ENCODE measurements at places on chromosomes 2 and 18.

DNA sequence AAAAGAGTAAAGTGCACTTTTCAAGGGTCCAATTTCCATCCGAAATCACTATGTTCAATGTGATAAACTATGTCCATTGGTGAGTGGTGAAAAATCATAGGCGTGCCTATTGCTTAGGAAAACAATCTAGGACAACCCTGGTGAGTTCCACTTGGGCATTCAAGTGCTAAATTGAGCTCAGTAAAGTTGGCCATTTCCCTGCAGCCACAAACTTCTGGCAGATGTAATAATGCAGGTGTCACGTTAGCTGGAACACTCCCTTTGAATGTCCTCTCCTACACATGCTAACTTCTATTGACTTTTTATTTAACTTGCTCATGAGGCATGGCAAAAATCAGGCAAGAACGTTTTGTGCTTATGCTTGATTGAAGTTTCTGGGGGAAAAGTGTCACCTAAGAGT, 67.1 kb downstream of the CPS1 start:
- DNase-seq, result no peak

DNA sequence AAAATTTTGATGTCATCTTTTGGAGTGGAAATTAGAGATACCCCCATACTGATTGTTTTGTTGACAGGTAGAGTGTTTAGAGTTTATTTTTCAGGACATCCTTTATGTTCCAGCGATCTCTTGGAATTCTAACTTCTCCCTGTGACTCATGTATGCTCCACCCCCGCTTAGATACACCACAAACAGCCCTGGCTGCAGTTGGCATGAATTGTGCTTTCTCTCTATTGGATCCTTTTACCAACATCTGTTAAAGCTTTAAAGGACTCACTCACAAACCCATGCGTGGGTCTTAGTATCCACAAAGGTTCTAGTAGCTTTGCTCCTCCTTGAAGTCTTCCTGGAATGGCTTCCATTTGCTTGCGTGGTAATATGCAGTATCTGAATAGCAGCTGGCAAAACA, 409.5 kb upstream of the POU3F3 start:
- peak; percentile 30 for DNase-seq

DNA sequence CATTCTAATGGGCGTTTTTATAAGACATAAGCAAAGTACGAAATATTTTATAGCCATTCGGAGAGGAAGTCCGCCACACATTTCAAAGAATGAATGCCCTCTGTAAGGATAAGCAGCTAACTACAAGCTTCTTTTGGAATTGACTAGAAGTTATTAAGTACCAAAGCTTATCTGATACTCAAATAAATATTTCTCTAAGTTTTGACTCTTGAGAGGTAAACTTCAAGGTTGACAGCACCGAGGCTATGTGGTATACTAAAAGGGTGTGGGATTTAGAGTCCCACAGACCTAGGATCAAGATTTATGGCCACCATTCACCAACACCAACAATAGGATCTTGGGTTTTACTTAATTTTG, 48.1 kb upstream of the MSH2 start:
- DNase-seq, result no peak

DNA sequence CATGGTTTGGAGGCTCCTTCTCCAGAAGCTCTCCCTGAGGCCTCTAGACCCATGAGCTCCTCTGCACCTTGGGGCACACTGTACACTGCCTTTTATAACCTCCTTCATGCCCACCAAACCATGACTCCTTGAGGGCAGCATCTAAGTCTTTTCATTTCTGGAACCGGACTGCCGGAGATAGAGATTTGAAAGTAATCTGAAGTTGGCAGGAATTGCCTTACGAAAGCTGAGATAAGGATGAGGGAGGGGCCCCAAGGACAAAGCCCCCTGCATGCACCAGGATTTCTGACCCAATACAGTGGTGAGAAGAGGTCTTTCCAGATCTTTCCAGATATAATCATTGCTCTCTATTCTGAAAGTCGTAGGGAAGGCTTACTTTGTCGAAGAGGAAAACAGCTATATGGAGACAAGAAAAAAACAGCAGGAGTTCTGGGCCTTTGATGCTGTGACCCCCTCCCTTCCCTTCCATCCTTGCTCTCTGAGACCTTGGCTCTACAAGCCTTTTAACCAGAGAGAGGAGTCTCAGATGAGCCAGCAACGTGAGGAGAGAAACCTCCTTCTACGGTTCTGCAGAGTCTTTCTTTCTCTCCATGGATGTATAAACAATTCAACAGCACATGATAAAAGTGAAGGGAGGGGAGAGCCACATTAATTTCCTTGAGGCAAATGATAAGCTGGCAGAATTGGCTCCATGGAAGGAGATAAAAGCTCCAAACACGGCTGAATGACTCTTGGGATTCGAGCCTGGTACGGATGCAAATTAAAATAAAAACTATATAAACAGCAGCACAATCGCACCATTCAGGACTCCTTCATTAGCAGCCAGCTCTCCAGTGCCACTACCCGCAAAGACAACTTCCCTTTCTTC, 88.0 kb upstream of the RTN4 start:
- DNase-seq, result no peak

DNA sequence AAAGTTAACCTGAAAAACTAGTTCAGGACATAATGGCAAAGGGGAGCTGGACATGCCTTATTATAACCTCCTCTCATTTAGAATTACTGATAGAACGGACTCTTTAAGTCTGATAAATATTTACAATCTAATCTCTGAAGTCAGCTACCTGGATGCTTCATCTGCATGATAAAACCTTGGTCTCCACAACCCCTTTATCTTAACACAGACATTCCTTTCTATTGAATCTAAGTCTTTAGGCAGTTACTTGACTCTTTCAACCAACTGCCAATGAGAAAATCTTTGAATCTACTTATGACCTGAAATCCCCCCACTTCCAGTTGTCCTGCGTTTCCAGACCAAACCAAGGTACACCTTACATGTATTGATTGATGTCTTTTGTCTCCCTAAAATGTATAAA, 191.2 kb upstream of the LRRTM4 start:
- DNase-seq, result no peak

DNA sequence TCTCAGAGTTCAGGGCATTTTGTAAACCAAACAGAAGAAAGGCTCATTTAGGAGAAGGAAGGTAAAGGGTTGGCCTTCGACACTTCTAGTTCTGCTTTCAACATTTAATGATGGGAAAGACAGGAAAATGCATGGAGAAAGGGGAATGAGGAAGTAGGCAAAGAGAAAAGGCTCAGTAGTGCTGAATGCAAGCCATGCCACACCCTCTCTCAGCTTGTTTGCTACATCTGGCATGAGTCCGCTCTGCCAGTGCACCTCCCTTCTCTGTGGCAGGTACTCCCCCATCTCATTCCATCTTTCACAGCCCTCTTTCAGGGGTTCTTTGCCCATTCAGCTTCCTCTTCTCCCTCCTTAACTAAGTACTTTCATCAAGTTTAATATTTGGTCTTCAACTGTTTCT, 120.9 kb upstream of the ITGB6 start:
- DNase-seq, result no peak

DNA sequence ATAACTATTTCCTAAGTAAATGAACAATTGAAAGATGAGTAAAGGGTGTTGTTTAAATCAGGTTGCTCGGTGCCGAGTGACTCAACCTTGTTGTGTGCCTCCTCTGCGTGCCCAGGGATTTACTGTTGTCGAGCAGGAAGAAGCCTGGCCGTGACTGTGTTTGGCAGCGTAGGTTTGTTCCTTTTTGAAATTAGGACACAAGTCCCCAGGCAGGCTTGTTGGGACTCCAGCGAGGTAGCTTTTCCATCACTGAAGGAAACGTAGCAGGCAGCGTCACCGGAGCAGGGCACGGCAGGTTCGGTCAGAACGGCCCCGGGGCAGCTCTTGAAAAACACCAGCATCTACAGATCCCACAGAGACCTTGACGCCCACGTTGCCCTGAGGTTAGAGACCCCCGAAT, 48.6 kb downstream of the TMEM18 start:
- no peak for DNase-seq

DNA sequence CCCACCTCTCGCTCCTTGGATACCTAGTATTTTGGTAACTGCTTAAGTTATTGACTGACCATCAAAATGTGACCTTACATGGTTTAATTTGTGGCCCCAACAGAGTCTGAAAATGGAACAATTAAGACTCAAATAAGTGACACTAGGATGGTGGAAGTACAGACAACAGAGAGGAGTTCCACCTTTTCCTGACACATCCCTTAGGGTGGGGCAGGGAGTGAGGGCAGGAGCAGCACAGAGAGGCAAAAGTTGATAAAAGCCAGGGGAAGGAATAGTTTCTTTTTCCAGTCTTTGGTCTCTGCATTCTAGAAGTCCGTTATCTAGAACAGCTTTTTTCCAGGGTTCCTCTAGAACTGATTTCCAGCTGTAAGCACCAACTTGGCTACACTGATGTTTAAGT, 32.2 kb downstream of the FTCDNL1 start:
- DNase-seq, result no peak

DNA sequence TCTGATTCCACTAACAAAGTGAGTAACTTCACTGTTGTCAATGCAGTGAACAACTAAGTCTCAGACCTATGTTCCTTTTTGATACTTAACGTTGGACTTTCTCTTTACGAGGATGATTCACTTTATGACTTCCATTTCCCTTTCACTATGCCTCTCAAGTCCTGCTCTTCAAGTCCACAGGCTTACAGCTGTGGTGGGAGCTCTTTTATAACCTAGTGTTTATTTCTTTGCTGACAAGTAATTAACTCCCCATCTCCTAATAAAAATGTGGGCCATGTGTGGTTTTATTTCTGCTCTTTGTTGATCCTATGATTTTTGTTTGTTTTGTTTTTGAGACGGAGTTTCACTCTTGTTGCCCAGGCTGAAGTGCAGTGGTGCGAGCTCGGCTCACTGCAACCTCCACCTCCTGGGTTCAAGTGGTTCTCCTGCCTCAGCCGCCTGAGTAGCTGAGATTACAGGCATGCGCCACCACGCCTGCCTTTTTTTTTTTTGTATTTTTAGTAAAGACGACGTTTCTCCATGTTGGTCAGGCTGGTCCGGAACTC, 142.1 kb downstream of the USP34 start:
- no peak for DNase-seq

GRCh38 chr18:44876755-44877154, 196.1 kb downstream of the SETBP1 start:
- no peak for DNase-seq

- no peak for DNase-seq
These were observed 599.3 kb upstream of the ZEB2 start for GRCh38 chr2:145119225-145119624.

- peak; percentile 38 for DNase-seq
These were observed 64.4 kb downstream of the LONRF2 start for GRCh38 chr2:100257939-100258338.

DNA sequence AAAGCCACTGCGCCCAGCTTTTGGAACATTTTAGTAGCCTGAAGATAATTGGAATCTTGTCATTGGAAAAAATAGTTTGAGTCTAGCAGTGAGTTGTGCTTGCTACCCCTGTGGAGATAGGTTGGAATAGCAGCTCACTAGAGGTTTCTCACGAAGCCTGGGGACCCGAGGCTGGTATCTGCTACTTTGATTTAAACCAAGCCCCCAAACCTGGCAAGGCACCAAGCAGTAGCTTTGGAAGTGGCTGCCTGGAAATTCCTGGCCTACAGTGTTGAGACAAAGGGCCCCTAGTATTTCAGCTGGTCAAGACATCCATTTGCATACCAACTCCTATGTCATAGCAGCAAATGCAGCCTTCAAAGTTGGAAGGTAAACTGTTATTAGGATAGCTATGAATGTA, 42.1 kb downstream of the NOP58 start:
- DNase-seq, result no peak

GRCh38 chr2:25043241-25043867, 1.5 kb downstream of the EFR3B start:
- peak; percentile 93 for DNase-seq

DNA sequence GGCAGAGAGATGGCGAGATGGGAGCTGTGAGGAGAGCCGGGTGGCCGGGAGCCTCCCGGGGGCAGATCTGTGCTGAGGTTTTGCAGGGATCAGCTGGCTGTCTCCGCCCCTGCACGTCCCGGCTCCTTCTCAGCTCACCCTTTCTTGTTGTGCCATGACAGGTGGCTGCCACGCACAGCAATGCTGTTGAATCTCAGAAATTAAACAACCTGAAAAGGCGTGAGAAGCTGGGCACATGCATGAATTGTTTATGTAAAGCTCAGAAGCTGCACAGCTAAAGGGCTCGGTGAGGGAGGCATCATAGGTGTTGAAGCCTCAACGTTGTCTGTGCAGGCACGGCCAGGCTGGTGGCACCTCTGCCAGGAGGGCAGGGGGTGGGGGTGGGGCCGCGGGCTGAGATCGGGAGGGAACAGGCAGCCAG, 858 bp upstream of the RTP5 start:
- DNase-seq, result no peak

- DNase-seq, result no peak
These were observed 149.4 kb downstream of the SP3 start for GRCh38 chr2:173815772-173816171.

GRCh38 chr2:200397785-200398184, 91.3 kb downstream of the SPATS2L start:
- peak; percentile 77 for DNase-seq

DNA sequence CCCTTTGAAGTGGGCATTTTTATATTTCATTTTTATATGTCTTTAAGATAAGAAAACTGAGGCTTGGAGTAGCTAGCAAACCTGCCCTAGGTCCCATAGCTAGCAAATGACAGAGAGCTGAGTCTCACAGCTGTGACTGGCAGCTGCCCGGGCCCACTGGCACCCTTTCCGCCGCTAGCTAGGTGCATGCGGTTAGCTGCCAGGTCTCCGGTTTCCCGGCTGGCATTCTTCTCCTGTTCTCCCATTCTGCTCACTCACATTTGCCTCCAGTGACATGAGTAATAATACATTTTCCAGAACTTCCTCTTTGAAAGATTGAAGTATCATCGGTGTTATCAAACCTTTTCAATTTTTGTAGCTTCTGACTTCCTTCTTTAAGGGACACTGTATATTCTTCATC, 38.7 kb downstream of the MTCL1 start:
- DNase-seq, result no peak

- peak; percentile 29 for DNase-seq
These were observed 966 bp downstream of the ADCY3 start for GRCh38 chr2:24919037-24919505.

DNA sequence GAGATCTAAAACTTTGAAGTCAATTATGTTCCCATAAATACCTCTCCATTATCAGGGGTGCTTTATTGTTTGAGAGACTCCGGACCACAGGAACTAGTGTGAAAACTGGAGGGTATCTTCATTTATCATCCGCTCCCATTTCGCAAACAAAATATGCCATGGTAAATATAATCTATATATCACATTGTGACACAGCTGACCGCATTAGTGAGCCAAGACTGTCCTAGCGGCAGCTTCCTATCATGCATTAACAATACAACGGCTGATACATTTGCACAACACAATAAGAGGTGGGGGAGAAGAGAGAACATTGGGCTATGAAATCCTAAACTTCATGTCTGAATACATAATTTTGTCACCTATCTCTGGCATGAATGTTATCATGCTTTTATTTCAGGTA, 29.5 kb downstream of the BCL11A start:
- no peak for DNase-seq

DNA sequence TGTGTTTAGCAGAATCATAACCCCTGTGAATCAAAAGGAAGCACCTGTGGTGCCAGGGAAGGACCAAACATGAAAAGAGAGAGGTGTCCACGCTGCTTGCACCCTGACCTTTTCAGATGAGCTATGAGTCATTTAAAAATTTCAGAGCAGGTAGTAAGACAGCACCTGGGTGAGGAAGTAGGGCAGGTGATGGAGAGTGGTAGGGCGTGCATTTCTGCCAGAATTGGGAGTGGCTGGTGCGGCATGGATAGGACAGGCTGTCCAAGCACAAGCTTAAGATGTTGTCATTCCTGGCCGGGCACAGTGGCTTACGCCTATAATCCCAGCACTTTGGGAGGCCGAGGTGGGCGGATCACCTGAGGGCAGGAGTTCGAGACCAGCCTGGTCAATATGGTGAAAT, 36.8 kb downstream of the NPAS2 start:
- no peak for DNase-seq
